ENCODE measurements at places on chromosomes 4 and X.

GRCh38 chr4:1036976-1037810 lies 25.8 kb downstream of the FGFRL1 start:
- no peak for DNase-seq

GRCh38 chr4:38069271-38069760 lies 109.1 kb downstream of the PTTG2 start:
- DNase-seq: no peak

DNA sequence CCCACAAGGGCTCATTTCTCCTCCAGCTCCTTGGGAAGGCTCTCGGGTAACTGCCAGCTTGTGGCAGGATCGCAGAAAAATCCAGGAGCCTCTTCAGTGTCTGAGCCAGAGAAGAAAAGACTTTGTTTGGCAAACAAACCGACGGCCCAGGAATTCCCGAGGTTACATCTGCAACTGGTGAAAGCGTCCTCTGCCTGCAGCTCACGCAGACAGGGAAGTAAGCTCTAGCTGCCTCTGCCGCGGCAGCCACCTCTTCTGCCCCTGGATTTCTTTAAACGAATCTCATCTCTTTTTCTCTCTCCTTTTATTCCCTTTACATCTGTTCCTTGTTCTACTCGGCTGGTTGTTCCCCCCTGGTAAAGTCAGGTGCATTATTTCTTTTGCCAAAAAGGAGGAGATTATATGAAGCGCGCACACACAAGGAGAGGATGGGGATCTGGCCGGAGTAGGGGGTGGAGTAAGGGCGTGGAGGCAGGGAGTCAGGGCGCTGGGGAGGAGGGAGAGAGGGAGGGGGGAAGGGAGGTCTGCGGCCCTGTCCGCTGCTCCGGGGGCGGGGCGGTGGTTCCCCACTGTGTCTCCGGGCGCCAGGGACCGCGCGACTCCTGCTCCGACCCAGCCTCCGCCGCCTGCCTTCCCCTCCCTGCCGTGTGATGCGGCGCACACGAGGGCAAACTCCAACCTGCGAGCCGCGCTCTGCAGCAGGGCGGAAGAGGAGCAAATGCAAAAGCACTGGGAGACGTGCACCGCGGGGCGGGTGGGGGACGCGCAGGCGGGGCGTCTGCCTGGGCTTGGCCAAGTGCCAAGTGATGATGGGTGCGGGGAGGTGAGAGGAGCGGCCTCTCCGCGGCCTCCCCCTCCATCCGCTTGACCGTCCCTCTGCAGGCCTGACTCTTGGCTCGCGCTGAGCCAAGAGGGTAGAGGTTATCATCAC lies at the start of gene DCHS2:
Gene DCHS2 (minus strand): TSS at position 459 of the 931 bp plus-strand sequence. CDS start 444 bp downstream, at position 15.
- DNase-seq: no peak

- DNase-seq: peak; percentile 96
Observed at GRCh38 chrX:154368630-154369448, 5.6 kb downstream of the FLNA start.

DNA sequence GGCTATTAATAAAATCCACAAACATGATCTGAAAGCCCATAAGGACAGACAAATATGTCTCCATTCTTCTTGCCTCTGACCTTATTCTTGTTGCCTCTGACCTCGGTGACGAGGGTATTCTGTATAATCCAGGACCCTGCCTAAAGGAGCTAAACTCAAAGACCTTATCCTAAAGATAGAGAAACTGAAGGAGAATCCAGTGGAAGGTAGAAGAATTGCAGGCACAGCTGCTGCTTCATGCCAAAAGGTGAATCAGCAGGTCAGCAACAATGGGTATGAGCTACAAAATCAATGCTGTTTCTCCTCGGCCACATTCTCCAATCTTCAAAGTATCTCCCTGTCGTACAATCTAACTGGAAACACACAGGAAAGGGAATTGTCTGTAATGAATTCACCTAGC lies 71.4 kb downstream of the INTS6L start:
- no peak for DNase-seq

- DNase-seq: no peak
Observed at GRCh38 chrX:40176351-40177116, 78.8 kb upstream of the BCOR start.

DNA sequence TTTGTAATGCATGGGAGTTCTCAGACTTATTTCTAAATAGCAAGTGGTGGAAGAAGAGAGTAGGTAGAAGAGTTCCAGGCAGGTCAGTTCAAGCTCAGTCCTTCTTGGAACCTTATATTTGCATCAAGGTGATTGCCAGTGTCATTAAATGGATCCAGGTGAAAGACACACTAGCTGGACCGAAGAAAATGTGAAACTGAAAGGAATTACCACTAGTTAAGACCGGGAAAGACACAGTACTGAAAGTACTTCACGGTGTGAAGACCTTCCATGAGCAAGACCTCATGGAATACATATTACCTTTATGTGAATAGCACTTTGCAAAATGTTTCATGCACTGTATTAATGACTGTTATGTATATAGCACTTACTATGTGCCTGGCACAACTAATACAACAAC lies 19.1 kb downstream of the TMEM150C start:
- no peak for DNase-seq

DNA sequence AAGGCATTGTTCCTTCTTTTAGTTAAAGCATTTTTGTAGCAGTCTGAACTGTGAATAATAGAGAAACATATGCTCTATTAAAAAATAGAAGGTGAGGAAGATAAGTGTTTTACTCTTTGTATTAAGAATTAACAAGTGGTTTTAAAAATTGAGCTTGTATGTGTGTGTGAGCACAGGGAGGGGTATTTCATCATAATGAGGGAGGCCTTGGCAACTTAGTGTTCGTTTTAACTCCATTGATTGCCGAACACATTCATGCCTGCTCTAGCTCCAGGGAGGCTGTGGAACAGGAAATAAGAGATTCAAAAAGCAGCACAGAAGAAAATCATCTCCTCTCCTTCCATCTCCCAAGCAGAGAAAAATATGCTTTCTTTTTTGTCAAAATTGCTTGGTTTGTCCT lies 14.8 kb downstream of the SHROOM3 start:
- DNase-seq: no peak

DNA sequence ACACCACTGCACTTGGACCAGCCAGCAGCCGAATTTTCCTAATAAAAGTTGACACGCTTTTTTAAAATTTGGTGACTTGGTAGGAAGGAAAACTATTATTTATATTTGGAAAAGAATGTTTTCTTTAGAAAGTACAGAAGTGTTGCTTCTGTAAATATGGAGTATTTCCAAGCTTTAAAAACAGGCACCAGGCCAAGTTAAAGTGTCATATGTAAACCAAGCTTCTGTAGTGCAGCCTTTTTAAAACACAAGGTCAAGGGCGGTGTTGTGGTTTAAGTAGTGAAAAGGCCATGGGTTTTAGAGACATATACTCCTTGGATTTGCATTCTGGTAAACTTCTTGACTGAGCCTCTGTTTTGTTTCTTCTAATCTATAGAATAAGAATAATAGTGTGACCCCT lies 62.7 kb downstream of the TRIM2 start:
- no peak for DNase-seq

DNA sequence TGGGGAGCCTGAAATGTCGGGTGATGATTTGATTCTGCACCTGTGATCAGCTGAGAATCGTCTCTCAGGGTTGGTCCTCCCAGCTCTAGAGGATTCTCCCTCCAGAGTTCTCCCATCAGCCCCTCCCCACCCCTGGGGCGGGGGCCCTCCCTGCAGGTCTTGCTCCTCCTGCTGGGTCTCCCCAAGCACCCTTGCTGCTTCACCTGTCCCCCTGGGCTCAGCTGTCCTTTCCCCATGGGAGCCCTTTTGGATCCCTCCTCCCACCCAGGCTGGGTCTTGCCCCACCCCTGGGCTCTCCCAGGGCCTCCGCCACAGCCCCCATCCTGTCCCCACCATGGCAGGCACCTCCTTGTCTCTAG lies 22.2 kb downstream of the PSAPL1 start:
- no peak for DNase-seq

- DNase-seq: no peak
Observed at GRCh38 chrX:153968754-153969124, 2.9 kb downstream of the HCFC1 start.

- DNase-seq: no peak
Observed at GRCh38 chrX:136933611-136934145, 53.2 kb upstream of the RBMX start.

DNA sequence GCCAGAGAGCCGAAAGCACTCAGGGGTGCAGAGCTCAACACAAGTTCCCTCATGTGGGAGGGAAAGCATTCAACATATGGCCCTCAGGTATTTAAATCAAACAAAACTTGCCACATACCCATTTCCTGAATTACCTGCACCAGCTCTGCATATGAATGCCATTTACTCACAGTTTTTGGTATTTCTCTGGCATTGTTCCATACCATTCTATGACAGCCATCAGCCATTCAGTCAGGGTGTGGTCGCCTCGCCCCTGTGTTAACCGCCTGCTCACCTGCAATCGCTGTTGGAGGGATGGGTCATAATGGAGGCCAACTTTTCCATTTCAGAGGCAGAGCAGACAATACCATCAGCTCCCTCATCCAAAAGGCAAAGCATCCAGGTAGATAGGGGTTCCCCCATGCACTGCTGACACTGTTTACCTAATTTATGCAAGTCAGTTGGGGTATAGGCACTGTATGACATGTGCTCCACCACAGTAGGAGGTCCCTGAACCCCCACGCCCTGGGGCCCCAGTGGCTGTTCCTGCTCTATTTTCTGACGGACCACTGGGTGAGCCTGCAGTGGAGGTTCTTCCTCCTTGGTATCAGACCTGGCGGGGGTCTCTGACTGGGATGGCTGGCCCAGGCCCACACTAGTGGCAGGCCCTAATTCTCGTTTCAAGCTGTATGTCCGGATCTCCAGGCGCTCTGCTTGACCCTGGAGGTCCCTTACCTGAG lies 227.1 kb downstream of the ADGRL3 start:
- no peak for DNase-seq

- DNase-seq: no peak
Observed at GRCh38 chr4:93633721-93634120, 194.8 kb upstream of the ATOH1 start.

- no peak for DNase-seq
Observed at GRCh38 chr4:38669208-38669607, 5.2 kb downstream of the KLF3 start.

- DNase-seq: no peak
Observed at GRCh38 chr4:130028552-130028951, 932.6 kb downstream of the C4orf33 start.

Data from RCC 7860 (cell line).